ENCODE measurements at places on chromosomes 16 and 17. TPM values are rescaled to one million over a fixed set of nuclear protein-coding genes. Genes with fewer than 3 reads are reported as not detected.

- peaks cover 6% of the 10 kb centered on the region for H3K27me3 ChIP-seq
- peaks cover 2% of the 10 kb centered on the region for H3K36me3 ChIP-seq
- H3K27ac ChIP-seq: no peak overlapping the region
- H3K4me1 ChIP-seq: no peaks in the 10 kb centered on the region
- H3K4me3 ChIP-seq: peak overlapping the region; percentile 31
- DNase-seq: no peak
Observed at GRCh38 chr17:82400206-82400605, 17.9 kb upstream of the HEXD start.

DNA sequence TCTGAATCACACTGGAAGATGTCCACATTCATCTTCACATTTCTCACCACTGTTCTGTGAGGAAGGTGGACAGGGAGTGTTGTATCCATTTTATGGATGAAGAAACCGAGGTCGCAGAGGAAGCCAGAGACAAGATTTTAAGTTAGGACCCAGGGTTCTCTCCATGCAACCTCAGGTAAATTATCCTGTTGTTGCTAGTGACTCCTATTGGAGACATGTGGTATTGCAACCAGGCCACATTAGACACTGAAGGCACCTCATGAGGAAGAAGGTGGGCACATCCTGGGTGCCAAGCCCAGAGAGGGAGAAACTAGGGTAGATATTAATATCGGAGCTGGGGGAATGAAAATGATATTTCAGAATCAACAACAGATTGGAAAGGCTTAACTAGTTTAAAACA, 8.5 kb upstream of the WNT9B start:
- no peak overlapping the region for H3K4me3 ChIP-seq
- H3K27ac ChIP-seq: no peak overlapping the region
- no peak for DNase-seq
- peaks cover 2% of the 10 kb centered on the region for H3K27me3 ChIP-seq
- peaks cover 3% of the 10 kb centered on the region for H3K36me3 ChIP-seq
- peaks cover 14% of the 10 kb centered on the region for H3K4me1 ChIP-seq

The NIP7 gene
- 34.4 TPM for total RNA-seq

DNA sequence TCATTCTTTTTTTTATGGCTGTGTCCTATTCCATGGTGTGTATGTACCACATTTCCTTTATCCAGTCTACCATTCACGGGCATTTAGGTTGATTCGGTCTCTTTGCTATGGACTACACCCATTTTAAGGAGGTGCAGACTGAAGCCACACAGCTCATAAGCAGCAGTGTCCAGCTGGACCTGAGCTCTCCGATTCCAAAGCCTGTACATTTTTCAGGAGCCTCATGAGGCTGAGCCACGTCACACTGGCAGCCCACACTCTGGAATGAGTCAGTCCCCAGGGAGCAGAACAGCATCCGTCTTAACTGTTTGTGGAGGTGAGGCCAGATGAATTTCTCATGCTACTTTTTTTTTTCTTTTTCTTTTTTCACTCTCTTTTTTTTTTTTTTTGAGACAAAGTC, 116.1 kb downstream of the C16orf95 start:
- H3K36me3 ChIP-seq: no peaks in the 10 kb centered on the region
- no peak overlapping the region for H3K27ac ChIP-seq
- no peak for DNase-seq

GRCh38 chr17:17987901-17988300, 15.2 kb downstream of the DRC3 start:
- H3K4me3 ChIP-seq: no peak overlapping the region
- no peak for DNase-seq
- H3K4me1 ChIP-seq: no peaks in the 10 kb centered on the region
- peaks cover 4% of the 10 kb centered on the region for H3K27me3 ChIP-seq
- no peaks in the 10 kb centered on the region for H3K36me3 ChIP-seq

The KRT39 gene
- 0.15 TPM for total RNA-seq
